Endothelial cell of umbilical vein (primary cell): ENCODE measurements at places on chromosomes 6 and 20. TPM values are rescaled to one million over a fixed set of nuclear protein-coding genes. Genes with fewer than 3 reads are reported as not detected.

Gene MAP3K7
- total RNA-seq = 24.5 and 25.6 TPM in 2 replicates

Gene GSTA1
- not detected in 2 replicates for total RNA-seq

Gene PERP
- total RNA-seq = 27.4 and 30.2 TPM in 2 replicates

Gene C20orf173
- total RNA-seq = not detected in 2 replicates
